Stimulated activated naive CD8-positive, alpha-beta T cell treated with anti-CD3 and anti-CD28 coated beads, Interleukin-15, amount 100 ng/mL, for 72 hours (primary cell): ENCODE measurements at places on chromosomes 1 and 21.

- no peak for DNase-seq
These were observed 7.1 kb downstream of the PHLDA3 start for GRCh38 chr1:201461645-201462441.

GRCh38 chr1:24294228-24294672, 24.9 kb upstream of the GRHL3 start:
- no peak for DNase-seq

DNA sequence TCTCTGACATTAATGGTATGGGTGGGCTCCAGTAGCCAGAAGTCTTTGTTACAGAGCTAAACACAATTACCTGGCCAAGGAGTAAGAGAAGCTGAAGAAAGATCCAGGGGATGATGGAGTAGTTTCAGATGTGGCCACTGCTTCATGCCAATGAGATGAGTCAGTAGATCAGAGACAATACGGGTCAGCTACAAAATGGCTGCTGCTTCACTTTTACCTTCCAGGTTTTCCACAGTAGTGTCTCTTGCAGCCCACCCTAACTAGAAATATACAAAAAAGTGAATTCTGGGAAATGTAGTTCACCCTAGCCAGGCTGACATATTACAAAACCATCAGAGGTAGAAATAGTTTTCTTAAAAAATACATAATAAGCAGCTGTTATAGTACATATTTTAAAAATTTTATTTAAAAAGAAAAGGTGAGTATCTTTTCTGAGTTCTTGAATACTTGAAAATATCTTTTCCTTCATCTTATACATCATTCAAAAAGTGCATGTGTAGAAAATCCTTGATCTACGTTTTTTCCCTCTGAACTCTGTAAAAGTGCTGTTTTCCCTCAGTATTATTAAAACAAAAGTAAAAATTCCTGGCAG, 36.1 kb downstream of the LRIF1 start:
- no peak for DNase-seq

DNA sequence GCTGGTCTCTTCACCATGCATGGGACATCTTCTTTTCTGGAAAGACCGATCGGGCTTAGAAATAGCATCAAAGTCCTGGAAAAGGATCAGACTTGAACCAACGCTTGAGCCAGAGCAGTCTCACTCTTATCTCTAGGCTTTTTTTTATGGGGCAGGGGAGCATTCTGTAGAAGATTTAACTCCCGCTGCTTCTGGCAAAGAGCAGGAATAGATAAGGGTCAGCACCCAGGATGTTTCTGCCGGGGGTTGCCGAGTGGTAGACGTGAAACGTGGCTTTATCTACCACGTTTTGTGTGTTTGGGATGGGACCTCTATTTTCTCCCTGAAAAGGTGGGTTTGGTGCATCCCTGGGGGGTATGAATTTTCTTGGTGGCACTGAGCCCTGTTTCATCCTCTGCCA, 18.8 kb downstream of the SPSB1 start:
- no peak for DNase-seq
